Transverse colon (tissue), 4 donors: ENCODE measurements at places on chromosomes 2 and 18.

DNA sequence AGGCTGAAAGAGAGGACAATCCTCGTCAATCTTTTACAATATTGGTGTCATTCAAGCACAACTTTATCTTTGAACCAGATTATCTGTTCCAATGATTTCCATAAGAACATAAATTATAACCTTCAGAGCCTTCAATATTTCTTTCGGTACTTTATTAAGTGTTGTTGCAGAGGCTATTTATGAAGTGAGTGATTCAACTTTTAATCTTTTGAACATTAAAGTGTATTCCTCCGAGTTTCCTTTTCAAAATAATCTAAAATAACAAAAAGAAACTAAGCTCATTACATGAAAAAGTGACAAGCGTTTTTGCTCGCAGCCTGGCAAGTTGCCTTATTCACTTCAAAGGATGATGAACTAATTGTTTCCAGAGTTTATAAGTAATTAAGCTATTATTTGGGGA is 149.0 kb downstream of the MEIS1 start:
- no peak for DNase-seq

DNA sequence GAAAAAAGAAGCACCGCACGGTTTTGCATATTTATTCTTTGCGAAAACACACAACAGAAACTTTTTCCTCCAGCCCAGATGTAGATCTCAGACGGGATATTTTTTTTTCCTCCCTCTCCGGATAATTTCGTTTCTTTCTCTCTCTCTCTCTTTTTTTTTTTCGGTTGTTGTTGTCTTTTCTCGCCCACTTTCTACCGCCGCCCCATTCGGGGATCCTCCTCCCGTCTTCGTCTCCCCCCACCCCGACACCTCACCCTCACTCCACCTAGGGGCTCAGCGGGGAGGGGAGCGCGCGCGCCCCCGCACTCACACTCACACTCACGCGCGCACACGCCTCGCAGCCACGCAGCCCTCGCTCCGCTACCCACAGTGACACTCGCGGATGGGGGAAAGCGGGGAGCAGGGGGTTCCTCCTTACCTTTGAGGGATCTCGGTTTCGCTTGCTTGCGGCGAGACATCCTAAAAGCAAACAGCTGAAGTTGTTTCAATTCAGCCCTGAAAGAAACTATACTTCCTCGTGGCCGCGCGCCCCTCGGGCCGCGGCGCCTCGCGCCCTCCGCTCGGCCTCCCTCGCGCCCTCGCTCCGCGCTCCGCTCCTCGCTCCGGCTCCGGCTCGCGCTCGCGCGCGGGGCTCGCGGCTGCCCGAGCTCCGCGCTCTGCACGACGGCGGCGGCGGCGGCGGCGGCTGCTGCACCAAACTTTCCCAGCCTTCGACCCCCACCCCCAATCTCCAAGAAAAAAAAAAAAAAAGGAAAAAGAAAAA is 1.3 kb downstream of the ZNF521 start:
- DNase-seq: peak; percentile 12

DNA sequence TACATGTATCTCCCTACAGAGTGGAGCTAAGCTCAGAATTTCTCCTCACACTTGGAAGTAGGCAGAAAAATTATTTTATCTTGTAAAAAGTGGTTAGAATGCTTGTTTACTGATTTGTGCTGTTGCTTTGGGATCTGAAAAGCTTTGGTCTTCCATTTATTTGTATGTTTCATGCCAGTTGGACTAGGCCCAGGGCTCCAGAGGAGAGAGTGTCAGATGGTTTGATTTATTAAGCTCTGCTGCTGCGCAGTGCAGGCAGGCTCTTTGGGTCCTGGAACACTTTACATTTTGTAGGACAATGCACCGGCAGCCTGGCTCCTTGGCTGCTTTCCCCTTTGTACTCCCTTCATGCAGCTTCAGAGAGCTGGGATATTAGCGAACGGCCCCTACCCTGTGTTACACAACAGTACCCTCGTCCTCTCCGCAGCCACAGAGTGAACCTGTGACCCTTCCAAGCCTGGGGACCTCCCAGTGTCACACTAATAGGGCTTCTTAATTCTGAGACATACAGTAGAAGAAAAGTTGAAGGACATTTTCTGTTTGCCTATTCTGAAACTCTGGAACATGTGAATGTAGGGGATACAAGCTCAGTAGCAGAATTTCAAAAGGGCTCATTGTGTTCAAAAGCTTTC is 56.7 kb upstream of the EML6 start:
- no peak for DNase-seq

DNA sequence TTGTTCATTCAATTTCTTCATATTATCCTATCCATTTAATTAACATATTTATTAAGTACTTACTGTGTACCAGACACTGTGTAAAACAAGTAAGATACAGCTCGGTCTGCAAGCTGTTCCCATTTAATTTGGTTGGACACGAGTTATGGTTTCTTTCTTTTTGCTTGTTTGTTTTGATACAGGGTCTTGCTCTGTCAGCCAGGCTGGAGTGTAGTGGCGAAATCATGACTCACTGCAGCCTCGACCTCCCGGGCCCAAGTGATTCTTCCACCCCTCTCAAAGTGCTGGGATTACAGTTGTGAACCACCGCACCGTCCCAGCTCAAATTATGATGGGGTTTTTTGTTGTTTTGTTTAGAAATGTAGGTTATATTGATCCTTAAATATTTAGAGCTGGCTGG is 9.0 kb downstream of the CYBRD1 start:
- no peak for DNase-seq

DNA sequence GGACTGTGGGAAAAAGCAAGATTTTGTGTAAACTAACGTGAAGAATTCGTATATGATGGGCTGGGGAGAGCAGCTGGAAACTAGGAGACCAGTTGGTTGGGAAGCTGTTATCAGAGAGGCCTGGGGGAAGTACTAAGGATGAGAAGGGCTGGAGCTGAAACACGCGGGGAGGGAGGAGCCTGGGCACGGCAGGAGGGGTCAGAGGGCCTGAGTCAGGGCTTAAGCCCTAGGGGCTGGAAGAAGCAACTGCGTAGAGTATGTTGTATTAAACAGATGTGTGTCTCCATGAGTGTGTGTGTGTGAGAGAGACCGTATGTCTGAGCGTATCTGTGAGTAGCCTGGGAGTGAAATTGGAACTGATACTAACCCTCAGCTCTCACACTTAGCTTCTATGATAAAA is 8.4 kb downstream of the POMC start:
- DNase-seq: no peak

DNA sequence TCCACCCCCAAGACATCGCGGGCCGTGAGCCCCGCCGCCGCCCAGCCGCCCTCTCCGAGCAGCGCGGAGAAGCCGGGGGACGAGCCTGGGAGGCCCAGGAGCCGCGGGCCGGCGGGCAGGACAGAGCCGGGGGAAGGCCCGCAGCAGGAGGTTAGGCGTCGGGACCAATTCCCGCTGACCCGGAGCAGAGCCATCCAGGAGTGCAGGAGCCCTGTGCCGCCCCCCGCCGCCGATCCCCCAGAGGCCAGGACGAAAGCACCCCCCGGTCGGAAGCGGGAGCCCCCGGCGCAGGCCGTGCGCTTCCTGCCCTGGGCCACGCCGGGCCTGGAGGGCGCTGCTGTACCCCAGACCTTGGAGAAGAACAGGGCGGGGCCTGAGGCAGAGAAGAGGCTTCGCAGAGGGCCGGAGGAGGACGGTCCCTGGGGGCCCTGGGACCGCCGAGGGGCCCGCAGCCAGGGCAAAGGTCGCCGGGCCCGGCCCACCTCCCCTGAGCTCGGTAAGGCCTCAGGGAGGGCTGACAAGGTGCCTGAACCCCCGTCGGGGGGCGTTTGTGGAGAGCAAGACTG is 14.2 kb downstream of the SPEG start:
- no peak for DNase-seq
